Mucosa of descending colon (tissue), 3 donors: ENCODE measurements at places on chromosomes 16 and 17. TPM values are rescaled to one million over a fixed set of nuclear protein-coding genes. Genes with fewer than 3 reads are reported as not detected.

DNA sequence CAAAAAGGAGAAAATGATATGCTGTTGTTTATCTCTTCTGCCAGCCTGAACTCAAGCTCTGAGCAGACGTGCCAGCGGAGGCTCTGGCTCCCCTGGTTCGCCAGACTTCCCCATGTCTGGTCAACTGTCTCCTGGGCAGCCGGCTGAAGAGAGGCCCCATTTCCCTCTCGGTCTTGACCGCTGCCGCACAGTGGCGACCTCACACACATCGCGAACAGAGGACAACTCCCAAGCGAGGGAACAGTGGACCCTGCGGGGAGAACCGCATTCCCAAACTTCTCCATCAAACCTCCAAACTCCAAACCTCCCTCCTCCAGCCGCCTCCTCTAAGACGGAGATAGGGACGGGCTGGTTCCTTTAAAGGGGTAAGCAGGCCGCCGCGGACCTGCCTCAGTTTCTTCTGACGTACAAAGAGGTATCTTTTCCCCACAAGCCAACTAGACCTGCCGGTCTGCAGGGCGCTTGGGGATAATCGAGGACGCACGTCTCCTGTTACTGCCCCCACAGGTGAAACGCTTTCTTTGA, 24.9 kb upstream of the RFFL start:
- peak; percentile 79 for DNase-seq

GRCh38 chr17:80593181-80593580, 48.5 kb downstream of the RPTOR start:
- DNase-seq = no peak

DNA sequence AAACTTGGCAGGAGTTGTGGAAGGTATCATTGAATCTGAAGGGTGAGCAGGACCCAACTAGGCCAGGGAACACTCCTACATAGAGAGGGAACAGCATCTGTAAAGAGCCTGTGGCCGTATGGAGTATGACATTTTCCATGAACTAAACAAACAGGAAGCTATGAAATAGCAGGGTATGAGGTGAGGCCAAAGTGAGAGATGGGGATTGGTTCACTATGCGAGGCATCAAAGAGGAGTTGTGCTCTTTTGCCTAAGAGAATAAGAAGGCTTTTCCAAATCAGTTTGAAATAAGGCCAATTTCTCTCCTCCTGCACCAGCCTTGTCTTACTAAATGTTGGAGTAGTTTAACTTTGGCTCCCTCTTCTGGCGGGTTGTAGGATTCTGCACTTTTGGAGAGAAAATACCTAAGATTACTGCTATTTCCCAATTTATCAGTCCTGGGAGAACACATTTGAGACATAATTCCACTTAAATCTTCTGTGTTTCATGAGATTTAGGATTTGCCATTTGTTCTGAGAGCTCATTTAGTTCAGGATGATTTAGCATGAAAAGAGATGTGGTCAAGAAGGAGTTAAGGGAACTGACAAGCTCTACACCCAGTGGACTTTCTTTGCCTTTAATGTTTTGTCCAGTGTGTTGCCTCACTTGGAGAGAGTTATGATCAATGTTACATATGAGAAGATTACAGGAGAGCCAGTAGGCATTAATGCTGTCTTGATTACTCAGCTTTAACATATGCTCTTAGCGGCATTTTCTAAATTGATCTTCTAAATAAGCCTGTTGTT, 55.4 kb downstream of the TNRC6C start:
- no peak for DNase-seq

DNA sequence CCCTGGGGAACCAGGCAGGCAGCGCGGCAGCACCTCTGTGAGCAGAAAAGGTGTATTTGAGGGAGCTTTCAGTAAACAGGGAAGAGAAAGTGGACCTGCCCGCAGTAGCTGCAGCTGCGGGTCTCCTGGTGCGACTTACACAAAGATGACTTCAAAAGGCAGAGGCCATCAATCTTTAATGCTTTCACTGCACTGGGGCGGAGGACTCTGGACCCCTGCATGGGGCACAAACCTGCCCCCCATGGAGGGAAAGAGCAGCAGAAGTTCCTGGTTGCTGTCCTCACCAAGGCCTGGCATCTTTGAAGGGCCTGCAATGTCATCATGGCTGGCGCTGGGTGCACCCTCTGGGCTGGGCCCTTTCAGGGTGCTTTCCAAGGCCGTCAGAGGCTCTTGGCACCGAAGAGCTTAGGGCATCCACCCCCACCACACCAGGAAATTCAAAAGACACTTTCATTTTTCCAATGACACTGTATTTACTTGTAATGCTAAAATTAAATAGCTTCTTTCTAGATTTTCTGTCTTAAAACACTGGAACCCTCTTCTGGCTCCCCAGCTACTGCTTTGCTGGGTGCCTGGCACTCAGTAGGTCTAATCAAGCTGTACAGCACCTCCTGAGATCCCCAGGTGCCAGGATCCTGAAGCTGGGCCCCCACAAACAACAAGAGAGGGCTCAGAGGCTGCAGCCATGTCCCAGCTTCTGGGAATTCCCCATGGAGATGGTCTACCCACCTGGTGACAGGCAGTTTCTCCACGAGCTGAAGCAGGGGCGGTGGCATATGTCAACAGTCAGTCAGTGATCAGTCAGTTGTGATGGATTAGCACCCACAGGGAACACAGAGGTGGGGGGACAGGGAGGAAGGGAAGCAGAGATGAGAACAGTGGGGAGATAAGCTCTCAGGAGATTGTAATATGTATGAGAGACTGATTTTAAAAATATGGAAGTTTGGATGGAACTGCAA, 2.1 kb upstream of the CACNG1 start:
- DNase-seq = no peak

DNA sequence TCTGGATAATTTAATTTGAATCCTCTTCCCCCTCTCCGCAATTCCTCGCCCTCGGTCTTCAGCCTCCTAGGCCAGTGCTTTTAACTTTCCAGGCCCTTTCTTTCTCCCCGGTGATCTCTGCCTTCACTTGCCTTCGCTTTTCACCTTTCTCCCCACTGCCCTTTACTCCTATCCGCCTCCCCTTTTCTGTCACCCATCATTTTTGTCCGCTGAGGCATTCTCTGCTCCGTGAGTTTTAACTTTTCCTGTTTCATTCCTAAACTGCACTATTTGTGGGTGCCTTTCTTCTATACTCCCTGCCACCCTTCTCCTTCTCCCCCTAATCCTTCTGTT, 729 bp downstream of the LONP2 start:
- DNase-seq = no peak

GRCh38 chr17:80819422-80820164, 172.0 kb upstream of the CHMP6 start:
- DNase-seq = no peak

Gene CD300LG
- 1.3 TPM for total RNA-seq
